ENCODE measurements at places on chromosomes 13 and 19.

- peak; percentile 69 for DNase-seq
These were observed 12.4 kb upstream of the GJA3 start for GRCh38 chr13:20173116-20173746.

DNA sequence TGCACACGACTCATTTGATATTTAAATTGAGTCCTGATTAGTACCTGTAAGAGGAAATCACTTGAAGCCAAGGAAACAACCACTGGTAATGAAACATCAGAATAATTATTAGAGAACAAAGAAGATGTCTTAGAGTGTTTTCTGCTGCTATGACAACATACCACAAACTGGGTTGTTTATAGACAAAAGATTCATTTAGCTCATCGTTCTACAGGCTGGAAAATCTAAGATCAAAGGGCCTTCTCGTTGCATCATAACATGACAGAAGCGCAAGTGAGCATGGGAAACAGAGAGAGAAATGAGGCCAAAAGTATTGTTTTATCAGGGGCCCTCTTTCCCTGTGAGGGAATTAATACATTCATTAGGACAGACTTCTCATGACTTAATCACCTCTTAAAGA, 1024.0 kb upstream of the PCDH9 start:
- no peak for DNase-seq

GRCh38 chr13:50989476-50989875, 79.9 kb downstream of the RNASEH2B start:
- DNase-seq = no peak

DNA sequence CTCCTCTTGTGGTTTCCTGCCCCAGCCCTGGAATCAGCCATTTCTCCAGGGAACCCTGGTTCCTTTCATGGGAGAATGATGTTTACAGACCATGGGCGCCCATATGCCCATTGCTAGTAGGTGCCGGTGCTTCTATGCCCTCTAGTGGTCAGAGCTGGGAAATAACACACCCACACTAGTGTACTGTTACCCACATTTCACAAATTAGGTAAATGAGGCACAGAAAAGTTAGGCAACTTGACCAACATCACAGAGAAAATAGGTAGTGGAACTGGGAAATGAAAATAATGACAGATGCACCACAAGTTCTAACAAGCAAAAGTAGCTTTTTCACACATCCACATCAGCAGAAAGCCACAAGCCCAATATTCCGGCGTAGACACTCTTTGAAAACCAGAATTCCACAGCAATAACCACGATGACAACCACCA, 1.3 kb upstream of the CEACAM3 start:
- peak; percentile 38 for DNase-seq

DNA sequence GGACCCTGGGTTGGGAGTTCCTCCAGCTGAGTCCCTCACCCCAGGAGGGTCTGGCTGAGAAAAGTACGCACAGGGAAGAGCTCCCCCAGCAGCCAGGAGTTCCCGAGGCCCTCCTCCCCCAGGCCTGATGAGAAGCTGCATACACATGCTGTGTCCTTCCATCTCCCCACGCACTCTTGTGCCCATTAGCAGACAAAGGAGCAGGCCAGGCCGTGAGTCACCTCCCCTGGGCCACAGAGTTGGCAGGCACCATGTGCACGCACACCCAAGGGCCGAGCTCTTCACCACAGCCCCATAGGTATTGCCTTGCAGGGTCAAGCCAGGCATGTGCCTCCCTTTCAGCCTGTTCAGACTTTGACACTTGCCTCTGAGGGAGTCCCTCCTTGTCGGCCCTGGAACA, 17.5 kb downstream of the MAU2 start:
- peak; percentile 87 for DNase-seq

GRCh38 chr13:90233933-90234672, 1113.4 kb upstream of the MIR17HG start:
- peak; percentile 16 for DNase-seq

GRCh38 chr13:71474936-71475335, 392.1 kb downstream of the DACH1 start:
- no peak for DNase-seq

DNA sequence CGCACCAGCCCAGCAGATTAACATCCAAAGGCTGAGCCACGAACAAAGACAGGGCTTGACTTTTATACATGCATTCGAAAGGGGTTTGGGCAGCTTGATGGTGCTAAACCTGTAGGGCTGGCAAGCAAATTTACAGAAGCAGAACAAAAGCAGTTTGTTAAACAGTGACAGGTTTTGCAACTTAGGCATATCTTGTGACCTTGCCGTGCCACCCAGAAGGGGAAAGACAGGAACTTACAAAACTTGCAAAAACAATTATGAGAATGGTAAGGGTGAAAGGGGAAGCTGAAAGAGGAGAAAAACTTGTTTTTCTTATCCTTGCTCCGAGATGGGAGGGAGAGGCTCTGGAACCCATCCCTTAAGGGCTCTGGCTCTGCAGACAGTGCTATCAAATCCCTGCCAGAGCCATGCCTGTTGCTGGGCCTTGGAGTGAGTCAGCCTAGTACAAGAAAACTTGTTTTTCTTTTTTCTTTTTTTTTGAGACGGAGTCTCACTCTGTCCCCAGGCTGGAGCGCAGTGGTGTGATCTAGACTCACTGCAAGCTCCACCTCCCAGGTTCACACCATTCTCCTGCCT, 1325.2 kb upstream of the PRR20A start:
- DNase-seq = no peak

- DNase-seq = no peak
These were observed 10.3 kb downstream of the DYRK1B start for GRCh38 chr19:39823686-39824085.

DNA sequence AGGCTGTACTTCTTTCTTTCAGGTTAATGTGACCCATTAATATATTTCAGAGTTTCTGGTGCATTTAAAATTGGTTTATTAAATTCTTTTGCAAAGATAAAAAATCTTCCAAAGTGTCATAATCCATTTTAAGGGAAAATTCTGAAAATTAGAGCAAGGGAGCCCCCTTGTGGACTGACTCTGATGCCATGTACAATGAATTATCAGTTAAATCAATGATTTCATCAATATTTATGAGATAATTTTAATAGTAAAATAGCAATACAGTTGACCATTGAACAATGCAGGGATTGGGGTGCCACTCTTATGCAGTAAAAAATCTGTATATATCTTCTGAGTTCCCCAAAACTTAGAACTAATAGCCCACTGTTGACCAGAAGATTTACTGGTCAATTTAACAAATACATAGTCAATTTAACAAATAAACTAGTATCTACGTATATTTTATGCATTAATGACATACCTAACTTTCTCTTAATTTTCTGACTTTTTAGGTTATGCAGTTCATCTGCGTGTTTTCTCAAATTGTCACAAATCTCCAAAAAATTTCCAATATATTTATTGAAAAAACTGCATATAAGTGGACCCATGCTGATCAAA, 479.1 kb upstream of the MIR17HG start:
- DNase-seq = peak; percentile 39

- DNase-seq = peak; percentile 23
These were observed 14.7 kb downstream of the C13orf46 start for GRCh38 chr13:113959198-113959597.

GRCh38 chr19:48635263-48635965, 1.8 kb downstream of the DBP start:
- no peak for DNase-seq

DNA sequence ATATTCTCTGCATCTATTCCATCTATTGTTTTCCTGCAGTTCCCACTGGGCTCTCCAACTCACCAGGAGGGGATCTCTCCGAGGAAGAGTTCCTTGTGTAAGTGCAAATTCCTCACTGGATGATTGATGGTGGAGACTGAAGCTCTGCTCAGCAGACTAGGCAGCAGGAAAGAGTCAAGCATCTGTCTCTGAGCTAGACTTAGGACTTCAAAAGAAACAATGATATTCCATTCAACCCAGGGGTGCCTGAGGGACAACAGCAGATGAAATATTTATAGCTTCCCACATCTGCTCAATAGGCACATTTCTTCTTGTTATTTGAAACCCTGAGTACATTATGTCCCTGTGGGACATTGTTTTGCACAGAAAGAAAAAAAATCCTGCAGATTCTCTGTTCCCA, at the start of the genes OR7A5 and OR7C1:
Gene OR7A5, minus strand, starts transcription at position 175 of the 400 bp plus-strand sequence. CDS start 6,944 bp downstream, outside the sequence.
Gene OR7C1, minus strand, starts transcription at position 175 of the 400 bp plus-strand sequence. CDS start 35,049 bp downstream, outside the sequence.
- peak; percentile 63 for DNase-seq

DNA sequence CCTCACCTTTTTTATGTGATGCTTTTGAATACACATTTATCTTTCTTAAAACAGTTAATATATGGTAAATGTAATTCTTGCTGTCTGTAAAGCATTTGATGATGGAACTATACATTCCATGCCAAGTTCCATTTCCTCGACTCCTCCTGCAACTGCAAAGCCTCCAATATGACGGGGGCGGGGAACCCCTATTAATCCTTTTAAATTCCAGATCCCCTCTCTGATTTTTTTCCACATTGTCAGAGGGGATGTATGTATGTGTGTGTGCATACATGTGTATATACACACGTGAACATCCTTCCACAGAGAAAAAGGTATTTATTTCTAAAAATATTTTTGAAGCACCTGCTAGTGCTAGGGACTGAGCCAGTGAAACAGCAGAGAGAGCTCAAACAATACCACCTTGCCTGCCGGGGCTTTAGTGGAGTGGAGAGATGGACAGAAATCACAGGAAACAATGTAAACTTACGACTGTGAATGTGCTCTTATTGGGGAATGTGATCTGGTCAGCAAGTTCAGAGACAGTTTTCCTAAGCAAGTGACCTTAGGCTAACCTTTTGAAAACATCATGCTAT, 25.3 kb upstream of the MAB21L1 start:
- DNase-seq = no peak

DNA sequence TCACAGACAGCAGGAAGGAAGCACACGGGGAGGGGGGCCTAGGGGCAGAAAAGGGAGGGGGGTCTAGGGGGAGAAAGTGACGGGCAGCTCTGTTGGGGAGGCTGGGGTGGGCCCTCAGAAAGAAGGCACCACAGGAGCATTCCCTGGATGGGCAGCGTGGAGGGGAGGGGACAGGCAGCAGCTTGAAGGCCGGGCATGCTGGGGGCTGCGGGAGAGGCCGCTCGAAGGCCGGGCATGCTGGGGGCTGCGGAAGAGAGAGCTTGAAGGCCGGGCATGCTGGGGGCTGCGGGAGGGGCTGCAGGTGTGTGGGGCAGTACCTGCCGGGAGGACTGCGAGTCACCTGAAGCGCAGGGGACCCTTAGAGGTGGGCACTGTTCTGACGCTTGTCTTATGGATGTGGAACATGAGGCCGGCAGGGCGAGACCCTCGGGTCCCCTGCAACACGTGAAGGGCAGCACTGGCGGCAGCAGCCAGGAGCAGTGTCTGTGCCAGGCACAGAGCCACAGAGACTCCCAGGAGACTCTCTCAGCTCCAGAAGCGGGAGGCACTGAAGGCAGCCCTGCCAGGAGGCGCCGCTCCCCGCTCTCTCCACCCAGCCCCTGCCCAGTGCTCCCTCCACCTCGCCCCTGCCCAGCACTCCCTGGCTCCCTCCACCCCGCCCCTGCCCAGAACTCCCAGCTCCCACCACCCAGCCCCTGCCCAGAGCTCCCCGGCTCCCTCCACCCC, 13.3 kb downstream of the ZNF787 start:
- DNase-seq = no peak

GRCh38 chr13:69910800-69911199, 196.8 kb upstream of the ATXN8OS start:
- DNase-seq = no peak

DNA sequence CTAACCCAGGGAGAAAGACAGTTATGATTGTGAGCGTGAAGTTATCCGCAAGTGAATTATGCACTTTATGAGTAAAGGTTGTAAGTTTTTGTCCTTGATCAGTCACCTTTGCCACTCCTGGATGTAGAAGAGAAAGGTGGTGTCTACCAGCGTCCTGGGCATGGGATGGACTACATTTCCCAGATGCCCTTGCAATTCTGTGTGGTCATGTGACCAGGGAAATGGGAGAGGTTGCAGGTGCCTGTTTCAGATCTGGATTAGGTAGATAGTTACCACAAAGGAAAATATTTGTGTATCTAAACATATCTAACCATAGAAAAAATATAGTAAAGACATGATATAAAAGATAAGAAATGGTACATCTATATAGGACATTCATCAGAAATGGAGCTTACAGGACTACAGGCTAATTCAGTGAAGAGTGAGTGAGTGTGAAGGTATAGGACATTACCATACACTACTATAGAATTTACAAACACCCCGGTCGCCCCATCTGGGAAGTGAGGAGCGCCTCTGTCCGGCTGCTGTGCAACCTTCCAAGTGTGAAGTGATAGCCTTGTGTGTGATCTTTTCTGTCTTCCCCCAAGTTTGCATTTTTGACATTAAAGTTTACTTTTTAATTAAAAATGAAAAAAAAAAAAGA, 51.6 kb upstream of the CACNA1A start:
- no peak for DNase-seq

GRCh38 chr13:44313674-44314073, 60.0 kb upstream of the SERP2 start:
- DNase-seq = peak; percentile 97

- DNase-seq = peak; percentile 49
These were observed 16.3 kb downstream of the DCUN1D2 start for GRCh38 chr13:113474179-113474578.

GRCh38 chr13:20151016-20151415, 9.8 kb downstream of the GJA3 start:
- no peak for DNase-seq

DNA sequence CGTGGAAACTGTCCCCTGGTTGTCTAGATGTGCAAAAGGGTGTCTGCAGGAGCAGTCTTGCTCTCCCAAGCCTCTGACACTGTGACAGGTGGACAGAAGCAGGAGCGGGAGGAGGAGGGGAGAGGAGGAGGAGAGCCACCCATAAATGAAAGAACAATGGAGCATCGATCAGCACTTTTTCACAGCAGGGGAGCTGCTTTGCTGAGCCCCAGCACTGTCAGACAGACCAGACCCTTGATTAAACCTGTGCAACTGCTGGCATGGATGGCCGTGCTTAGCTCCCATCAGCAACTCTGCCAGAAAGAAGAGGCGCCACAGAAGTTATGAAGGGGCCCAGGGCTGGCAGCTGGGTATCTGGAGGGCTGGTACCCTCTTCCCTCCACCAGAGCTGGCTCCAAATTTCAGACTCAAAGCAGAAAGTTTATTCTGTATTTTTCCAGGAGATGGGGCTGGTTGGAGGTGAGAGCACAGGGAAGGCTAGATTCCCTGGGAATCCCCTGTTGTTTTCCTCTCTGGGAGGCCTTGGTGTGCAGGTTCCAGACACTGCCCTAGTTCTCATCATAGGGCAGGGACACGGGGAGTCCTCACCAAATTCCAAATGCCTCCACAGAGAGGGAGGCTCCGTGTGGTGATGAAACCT, 1192.2 kb downstream of the UQCRFS1 start:
- DNase-seq = no peak

DNA sequence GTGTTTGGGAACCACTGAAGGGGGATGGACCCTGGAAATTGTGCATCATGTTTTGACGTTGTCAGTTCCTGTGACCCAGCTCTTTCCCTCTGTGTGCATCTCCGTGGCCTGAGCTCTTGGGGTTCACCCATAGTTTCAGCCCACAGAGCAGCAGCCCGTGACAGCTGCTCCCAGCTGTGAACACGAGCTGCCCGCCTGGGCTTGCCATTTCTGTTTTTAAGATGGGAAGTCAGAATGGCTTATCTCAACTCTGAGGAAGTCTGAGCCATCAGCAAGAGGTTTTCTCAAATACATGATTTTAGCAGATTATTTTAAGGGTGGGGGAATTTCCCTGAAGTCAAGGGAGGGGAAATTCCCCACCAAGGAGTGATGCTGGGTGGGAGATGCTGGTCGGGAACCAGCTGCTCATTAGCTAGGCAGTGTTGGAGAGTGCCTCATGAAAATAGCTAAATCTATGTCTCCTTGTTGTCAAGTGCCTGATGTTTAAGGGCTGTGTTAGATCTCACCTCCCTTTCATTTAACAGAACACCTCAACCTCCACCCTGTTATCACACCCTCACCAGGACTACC, 34.8 kb upstream of the C1QTNF9 start:
- no peak for DNase-seq

- no peak for DNase-seq
These were observed 43.2 kb upstream of the TPM4 start for GRCh38 chr19:16033136-16033530.

Data from fibroblast of mammary gland (primary cell).